ENCODE measurements at places on chromosomes 4 and X.

- DNase-seq = no peak
Measured at GRCh38 chrX:24415921-24416320, 49.2 kb upstream of the PDK3 start.

GRCh38 chr4:59945277-59945676 is 1254.8 kb upstream of the ADGRL3 start:
- no peak for DNase-seq

DNA sequence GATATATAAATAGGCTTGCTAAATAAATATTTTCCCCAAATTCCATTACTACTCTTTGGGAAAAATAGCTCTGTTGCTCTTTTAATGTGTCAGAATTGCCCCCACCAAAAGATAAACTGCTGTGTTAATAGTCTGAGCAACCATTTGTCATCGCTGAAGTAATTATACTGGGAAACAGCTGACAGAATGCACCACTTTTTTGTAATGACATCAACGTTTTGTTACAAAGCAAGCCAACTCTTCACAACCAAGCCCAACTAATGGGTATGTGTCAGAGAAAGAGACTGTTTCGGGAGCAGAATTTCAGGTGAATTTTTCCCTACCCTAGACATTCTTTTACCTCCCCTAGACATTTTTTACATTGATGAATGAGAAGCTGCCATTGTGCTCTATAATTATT is 405.0 kb upstream of the MAGEB18 start:
- DNase-seq = no peak

DNA sequence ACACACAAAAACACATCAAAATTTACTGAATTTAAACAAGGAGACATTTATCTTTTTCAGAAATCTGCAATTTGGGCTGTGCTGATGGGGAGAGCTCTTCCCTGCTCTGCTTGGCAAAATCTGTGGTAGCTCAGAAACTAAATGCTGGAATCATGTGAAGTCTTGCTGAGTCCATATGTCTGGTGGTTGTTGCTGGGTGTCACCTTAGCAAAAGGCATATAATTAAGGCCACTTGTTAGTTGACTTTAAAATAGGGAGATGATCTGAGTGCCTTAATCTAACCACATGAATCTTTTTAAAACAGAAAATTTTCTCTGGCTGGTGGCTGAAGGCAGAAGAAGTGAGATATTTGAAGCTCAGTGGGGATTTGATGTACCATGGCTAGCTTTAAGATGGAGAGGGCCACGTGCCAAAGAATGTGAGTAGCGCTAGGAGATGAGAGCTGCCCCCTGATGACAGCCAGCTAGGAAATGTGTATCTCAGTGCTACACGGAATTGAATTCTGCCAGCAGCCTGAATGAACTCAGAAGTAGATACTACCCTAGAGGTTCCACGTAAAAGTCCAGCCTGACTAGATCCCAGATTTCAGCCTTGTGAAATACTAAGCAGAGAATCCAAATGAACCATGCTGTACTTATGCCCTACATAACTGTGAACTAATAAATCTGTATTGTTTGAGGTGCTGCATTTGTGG is 7.6 kb upstream of the GUF1 start:
- DNase-seq = no peak

DNA sequence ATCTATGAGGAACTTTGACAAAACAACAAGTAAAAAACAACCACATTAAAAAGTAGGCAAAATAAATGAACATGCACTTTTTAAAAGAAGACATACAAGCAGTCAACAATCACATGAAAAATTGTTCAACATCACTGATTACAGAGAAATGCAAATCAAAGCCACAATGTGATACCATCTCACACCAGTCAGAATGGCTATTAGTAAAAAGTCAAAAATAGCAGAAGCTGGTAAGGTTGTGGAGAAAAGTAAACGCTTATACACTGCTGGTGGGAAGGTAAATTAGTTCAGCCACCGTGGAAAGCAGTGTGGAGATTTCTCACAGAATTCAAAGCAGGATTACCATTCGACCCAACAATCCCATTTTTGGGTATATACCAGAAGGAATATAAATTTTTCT is 17.0 kb upstream of the LNX1 start:
- DNase-seq = no peak

GRCh38 chrX:39445336-39445735 is 644.1 kb downstream of the MID1IP1 start:
- no peak for DNase-seq

DNA sequence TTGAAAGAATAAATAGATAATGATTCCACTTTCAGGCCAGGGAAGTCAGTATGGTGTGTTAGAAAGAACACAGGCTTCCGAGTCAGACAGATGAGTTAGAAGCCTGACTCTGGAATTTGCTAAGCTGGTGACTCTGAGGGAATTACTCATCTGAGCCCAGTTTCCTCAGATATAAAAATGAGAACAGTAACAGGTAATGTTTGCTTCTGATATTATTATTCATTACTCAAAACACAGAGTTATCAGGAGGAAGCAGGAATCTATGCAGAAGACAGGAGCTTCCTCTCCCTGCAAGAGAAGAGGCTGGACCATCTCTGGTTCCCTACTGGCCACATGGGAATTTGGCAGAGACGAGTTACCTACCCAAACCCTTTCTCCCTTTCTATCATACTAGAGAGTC is 163.1 kb downstream of the EVC2 start:
- DNase-seq = no peak

DNA sequence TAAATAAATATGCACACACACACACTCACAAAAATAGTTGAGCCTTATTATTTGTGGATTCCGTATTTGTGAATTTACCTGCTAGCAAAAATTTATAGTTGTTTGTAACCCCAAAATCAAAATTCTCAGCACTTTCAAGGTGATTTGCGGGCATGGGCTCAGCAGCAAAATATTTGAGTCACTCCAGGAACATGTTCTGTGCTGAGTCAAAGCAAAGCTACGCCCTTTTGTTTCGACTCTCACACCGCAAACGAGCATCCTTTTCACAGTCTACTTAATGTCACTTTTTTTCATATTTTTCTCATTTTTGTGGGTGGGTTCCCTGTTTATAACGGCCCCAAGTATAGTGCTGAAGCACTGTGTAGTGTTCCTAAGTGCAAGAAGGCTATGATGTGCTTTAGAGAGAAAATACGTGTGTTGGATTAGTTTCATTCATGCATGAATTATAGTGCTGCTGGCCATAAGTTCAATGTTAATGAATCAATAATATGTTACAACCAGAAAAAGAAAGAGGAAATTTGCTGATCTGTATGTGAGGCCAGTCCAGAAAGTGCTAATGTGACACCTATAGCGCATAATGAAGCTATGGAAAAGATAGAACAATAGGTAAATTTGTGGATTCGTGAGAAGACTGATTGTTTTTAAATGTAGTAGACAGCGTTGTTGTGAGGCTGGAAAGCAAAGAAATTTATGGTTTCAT is 723.2 kb upstream of the AGA start:
- no peak for DNase-seq

DNA sequence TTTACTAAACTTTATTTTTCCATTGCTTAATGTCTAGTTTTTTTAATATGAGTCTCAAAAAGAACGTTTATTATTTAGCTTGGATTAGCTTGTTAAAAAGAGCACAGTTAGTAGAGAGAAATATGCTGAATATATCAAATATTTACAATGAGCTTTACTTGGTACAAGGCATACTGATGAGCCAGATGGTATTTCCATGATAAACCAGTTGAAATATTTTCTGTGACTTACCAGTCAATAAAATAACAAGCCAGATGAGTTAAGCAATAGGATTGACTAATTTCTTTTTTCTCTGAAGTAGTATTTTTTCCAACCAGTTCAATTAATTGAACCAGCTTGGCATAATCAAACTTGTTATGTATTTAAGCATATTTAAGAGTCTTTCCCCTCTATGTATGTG is 134.1 kb downstream of the KLHL34 start:
- no peak for DNase-seq

- DNase-seq = no peak
Measured at GRCh38 chr4:14920759-14921320, 81.4 kb upstream of the CPEB2 start.

DNA sequence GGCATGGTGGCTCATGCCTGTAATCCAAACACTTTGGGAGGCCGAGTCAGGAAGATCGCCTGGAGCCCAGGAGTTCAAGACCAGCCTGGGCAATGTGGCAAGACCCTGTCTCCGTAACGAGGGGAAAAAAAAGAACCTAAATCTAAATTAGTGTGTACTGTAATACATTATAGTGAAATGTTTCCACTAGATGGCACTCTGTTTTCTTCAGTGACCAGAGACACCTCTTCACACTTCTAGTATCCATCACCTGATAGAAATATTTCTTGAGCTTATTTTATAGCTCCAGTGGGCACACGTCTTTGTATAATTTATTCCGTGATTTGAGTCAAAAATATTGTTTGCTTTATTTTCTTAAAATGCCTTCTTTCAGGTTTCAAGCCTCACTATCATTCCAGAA is 600.9 kb upstream of the DIPK2B start:
- DNase-seq = no peak

DNA sequence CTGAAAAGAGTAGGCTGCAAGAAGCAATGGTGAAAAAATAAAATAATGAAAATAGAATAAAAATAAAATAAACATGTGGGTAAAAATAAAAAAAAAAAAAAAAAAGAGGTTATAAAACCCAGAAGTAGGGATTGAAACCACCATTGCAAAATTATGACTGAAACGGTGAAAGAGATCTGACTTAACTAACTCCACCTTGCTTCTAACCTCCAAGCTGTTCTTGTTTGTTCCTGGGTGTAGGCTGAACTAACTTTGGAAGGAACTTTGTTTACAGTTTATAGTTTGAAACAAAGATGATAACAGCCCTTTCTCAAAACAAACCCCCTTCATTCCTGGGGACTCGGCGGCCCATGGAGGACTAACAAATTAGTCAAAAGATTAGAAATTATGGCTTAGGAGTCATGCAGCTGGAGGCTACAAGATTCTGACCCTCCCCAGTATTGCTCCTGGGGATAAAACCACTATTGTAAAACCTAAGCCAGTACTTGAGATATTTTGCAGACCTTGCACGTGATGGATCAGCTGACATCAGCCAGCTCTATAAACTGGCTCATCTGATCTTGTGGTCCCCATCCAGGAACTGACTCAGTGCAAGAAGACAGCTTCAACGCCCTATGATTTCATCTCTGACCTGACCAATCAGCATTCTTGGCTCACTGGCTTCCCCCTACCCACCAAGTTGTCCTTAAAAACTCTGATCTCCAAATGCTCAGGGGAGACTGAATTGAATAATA is 30.4 kb downstream of the DDX60L start:
- DNase-seq = no peak

GRCh38 chr4:55468724-55469123 is 73.0 kb downstream of the TMEM165 start:
- DNase-seq = no peak

GRCh38 chr4:137543198-137543597 is 10.9 kb upstream of the PCDH18 start:
- DNase-seq = no peak

GRCh38 chrX:39298821-39299220 is 497.6 kb downstream of the MID1IP1 start:
- DNase-seq = no peak

DNA sequence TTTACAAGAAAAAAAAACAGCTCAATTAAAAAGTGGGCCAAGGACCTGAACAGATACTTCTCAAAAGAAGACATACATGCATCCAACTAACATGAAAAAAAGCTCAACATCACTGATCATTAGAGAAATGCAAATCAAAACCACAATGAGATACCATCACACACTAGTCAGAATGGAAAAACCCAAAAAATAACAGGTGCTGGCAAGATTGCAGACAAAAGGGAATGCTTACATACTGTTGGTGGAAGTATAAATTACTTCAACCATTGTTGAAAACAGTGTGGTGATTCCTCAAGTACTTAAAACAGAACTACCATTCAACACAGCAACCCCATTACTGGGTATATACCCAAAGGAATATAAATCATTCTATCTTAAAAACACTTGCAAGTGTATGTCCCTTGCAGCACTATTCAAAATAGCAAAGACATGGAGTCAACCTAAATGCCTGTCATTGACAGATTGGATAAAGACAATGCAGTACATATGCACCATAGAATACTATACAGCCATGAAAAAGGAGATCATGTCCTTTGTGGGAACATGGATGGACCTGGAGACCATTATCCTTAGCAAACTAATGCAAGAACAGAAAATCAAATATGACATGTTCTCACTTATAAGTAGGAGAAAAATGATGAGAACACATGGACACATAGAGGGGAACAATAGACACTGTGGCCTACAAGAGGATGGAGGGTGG is 97.6 kb downstream of the RAB28 start:
- no peak for DNase-seq

DNA sequence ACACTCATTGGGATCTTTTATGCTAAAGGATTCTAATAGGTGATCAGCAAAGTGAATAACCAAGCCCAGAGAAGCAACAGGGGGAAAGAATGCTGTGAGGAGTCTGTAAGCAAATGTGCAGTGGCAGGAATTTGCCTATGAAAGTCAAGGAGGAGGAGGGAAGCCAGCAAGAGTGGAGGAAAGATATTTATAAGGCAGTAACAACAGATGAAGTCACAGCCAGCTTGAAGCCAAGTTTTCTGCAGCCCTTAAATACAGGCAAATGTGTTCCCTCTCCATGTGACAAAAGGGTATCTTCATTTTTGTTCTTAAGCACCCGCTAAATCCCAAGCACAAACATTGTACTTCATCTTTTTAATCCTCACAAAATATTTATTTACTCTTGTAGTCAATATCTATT is 275.0 kb upstream of the CLNK start:
- DNase-seq = no peak

DNA sequence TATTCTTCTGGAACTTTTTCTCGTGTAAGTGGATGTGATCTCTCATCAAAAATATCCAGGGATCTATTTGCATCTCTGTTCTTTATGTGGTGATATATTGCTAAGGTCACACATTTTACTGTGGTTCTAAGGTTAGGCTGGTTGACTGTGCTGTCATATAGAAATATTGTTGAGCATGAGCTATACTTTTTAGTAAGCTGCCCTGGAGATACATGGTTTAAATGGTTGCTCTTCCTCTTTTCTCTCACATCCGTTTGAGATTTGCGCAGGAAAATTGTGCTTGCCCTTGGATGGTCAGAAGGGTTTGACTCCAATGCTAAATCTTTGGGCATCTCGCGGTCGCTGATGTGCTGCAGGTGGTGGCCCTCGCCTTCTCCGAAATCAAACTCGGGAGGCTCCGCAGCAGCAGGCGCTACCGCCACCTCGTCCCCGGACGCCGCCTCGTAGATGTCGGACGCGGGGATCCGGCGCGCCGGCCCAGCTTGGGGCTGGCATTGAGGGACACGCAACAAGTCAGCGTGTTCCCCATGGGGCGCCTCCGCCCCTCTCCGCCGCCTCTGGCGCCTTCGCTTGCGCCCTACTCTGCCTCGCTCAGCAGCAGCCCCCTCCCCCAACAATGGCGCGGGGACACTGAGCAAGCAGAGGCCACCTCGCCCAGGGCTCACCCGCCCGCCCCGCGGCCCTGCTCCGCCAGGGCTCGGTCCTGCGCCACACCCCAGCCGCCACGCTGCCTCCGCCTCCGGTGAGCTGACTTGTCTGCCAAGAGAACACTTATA is 154.5 kb downstream of the MSN start:
- DNase-seq = peak; percentile 86

DNA sequence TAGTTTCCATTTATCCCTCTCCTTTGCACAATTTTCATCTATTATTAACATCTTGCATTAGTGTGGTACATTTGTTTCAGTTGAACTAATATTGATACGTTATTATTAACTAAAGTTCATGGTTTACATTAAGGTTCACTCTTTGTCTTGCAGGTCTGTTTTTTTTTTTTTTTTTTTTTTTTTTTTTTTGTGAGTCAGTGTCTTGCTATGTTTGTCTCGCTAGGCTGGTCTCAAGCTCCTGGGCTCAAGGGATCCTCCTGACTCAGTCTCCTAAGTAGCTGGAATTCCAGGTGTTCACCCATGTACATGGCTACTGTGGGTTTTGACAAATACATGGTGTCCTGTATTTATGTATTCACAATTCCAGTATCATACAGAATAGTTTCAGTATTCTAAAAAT is 6.8 kb downstream of the TBC1D19 start:
- DNase-seq = no peak

Data from left lung (tissue), 14 donors.